DMS53 (cell line): ENCODE measurements at places on chromosomes 1 and 21.

DNA sequence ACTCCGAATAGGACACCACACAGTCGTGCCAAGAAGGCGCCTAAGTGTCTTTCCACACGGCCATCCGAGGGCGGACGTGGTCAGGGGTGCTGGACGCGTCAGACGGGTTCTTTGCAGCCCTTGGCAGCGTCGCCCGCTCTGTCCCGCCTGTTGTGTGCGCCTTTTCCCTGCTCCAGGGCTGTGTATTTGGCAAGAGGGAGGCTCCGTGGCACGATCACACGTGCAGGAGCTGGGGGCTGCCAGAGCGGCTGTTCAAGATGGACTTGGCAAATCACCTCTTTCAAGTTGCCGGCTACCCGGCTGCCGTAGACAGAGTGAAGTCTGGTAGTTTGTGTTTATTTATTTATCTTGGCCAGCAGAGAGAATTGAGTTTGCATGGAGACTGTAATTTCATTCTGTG is 31.9 kb downstream of the PRKCZ start:
- DNase-seq: no peak

GRCh38 chr1:59309795-59310548 is 13.1 kb downstream of the FGGY start:
- DNase-seq: no peak

- DNase-seq: no peak
These were observed 141.5 kb upstream of the ERG start for GRCh38 chr21:38639571-38640354.

DNA sequence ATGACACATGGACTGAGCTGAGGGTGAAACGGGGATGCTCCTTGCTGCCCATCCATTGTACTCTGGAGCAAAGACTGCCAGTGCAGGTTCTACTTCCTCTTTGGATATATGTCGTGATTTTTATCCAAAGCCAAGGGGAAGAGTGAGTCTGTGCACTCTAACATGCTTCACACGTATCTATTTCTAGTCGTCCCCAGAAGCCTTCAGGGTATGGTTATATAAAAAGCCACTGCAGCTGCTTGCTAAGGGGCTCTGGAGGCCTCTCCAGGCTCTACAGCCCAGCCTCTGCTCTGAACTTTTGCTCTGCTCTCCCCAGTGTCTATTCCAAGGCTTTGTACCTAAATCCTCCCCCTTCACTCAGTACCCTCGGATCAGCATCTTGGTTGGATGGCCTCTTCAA is 20.1 kb downstream of the PAFAH2 start:
- DNase-seq: no peak

GRCh38 chr1:68969441-68969840 is 472.6 kb upstream of the DEPDC1 start:
- peak; percentile 53 for DNase-seq

- DNase-seq: no peak
These were observed 3.2 kb upstream of the TMEM51 start for GRCh38 chr1:15150376-15150775.

GRCh38 chr1:1245817-1246576 is 525 bp downstream of the C1QTNF12 start:
- peak; percentile 50 for DNase-seq

- peak; percentile 39 for DNase-seq
These were observed 28.9 kb upstream of the DMRTB1 start for GRCh38 chr1:53430261-53430660.

GRCh38 chr1:8701794-8702471 is 115.5 kb downstream of the RERE start:
- peak; percentile 92 for DNase-seq

DNA sequence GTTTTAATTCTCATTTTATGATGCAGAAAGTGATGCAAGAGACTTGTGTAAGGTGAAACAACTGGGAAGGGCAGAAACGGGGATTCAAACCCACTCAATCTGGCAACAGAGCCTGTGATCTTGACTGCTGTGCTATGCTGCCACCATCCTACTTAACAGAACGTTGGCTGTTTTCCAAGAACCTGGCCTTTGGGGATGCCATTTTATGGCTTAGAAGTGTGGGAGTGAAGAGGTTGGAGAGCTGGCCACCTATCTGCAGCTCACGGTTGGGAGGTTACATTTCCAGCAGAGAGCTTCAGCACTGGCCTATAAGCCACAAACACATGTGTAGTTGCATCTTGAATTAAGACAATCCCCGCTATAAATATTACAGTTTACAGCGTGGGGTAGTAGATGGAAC is 235.3 kb downstream of the PRDM2 start:
- DNase-seq: peak; percentile 7

- peak; percentile 20 for DNase-seq
These were observed 51.6 kb downstream of the CRB1 start for GRCh38 chr1:197319631-197320030.

- peak; percentile 46 for DNase-seq
These were observed 790 bp upstream of the TMEM54 start for GRCh38 chr1:32901823-32902534.

- no peak for DNase-seq
These were observed 19.4 kb downstream of the MECR start for GRCh38 chr1:29211086-29212030.

- no peak for DNase-seq
These were observed 1563.7 kb downstream of the NCAM2 start for GRCh38 chr21:22561946-22562345.

DNA sequence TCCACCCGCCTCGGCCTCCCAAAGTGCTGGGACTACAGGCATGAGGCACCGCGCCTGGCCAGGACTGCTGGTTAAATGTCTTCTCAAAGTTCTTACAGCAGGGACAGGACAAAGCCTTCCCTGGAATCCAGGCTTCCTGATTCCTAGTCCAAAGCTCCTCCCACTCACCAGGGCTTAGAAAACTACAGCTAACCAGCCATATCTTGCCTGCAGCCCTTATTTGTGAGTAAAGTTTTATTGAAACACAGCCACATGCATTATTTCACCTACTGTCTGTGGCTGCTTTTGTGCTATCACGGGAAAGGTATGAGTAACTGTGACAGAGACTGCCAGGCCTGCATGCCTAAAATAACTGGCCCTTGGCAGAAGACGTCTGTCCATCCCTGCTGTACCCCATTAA is 24.4 kb downstream of the TMCO4 start:
- no peak for DNase-seq

DNA sequence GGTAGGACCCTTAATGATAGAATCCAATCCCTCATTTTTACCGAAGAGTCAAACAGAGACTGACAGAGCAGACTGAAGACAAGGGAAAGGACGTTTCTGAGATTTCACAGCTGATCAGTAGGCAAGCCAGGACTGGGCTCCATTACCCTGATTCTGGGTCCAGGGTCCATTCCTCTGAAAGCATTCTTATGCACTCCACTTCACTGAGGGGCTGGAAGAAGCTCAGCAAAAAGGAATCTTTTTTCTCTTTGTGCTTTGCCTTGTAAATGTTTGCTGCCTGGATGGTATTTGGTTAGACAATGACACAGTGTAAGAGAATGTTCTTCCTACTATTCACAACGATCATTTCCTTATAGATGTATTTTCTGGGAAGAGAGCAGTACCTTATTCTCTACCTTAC is 331.3 kb upstream of the PROX1 start:
- no peak for DNase-seq

DNA sequence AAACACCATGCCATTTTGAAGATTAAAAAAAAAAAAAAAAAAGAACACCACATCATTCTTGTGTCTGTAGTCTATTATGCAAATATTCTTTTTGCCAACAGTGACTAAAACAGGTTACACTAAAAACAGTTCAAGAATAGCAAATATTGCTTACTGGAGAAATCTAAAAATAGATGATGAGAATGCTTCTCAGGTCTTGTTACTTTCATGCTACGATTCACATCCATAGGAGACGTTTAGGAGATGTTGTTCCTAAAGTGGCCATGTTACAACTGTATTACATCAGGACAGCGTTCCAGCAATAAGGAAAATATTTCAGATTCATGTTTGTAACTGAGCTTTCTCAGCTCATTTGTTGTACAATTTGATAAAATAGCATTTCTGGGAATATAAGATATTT is 32.3 kb downstream of the RAB3GAP2 start:
- peak; percentile 49 for DNase-seq

- DNase-seq: peak; percentile 42
These were observed 54.4 kb downstream of the KCNAB2 start for GRCh38 chr1:6099787-6100765.

DNA sequence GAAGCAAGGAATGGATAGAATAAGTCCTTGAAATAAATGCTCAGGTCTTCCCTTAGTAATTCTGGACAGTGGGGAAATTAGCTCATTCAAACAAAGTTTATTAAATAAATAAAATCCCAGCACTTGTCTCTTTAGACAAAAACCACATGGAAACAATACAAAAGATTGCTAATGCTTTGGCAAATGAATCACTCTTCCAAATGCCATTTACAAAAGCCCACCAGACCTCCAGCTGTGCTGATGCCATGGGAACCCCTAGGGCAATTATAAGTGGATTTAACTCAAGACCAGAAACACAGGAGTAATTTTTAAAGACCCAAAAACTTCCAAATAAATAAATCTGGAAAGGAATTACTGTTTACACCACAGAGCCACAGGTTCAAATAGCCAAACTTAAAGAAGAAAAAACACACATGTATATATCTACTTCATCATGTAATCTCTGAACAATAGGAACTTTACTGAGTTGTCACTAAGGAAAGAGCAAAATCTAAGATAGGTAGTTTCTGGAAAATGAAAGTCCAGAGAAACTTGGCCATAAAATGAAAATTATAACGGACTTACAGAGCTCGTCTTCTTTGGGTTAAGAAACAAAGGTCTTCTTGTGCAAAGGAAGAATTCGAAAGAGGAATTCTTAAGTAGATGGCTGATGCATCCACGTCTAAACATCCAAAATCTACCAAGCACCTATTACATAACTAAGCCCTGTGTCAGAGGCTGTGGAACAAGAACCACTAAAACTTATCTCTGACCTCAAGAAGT is 399.4 kb downstream of the SMYD3 start:
- DNase-seq: no peak

DNA sequence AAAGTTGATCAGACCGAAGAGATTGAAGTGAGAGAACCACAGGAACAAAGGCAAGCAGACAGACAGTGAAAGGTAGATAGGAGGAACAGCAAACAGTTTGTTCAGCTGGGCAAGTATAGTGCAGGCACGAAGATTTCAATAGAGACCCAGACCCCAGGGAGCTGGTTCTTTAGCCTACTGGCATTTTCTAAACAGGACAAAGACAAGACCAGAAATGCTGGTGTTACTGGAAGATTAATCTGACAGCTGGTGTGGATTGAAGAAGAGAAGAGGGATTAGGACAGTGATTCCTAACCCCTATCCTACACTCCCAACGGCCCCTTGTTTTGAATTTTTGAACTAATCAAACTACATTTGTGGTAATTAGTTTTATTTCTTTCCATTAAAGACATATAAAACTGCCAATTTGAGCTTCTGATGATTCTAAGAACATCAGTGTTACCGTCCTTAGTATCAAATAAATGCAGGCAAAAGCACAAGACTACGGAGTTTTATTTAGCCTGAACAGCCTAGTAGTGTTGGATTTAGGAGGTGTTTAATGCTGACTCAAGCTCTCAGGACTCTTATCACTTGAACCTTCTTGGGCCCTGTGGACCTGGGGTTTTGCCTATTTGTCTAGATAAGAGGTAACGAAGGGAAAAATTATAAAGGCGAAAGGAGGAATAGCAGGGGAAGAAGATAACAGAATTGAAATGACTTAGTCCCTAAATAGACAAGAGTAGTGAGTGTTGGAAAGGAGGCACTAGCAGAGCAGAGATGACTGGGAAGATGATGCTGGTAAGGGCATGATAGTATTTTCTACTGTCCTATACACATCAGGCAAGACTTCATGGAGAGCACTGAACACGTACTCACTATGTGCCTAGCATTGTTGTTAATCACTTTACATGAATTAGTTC is 2.0 kb downstream of the NPL start:
- no peak for DNase-seq
